GF-D8 (cell line): ENCODE measurements at places on chromosomes 16 and 17.

- no peak for DNase-seq
Observed at GRCh38 chr16:64174327-64174726, 947.5 kb downstream of the CDH11 start.

DNA sequence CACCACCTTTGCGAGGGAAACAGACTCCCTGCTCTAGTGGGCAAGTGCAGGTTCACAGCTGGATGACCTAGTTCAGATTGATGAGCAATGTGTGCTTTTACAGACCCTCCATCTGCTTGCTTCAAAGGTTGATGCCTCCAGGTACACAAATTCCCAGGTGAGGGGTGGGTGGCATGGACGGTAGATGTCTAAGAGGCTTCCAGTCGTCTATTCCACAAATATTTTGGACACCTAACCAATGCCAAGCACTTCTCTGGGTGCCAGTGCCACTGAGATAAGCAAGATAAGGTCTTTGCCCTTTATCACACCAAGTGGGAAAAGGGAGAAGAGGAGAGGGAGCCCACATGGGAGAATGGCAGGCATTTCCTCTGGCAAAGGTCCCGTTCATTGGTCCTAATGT lies 316.6 kb upstream of the CDH5 start:
- no peak for DNase-seq

DNA sequence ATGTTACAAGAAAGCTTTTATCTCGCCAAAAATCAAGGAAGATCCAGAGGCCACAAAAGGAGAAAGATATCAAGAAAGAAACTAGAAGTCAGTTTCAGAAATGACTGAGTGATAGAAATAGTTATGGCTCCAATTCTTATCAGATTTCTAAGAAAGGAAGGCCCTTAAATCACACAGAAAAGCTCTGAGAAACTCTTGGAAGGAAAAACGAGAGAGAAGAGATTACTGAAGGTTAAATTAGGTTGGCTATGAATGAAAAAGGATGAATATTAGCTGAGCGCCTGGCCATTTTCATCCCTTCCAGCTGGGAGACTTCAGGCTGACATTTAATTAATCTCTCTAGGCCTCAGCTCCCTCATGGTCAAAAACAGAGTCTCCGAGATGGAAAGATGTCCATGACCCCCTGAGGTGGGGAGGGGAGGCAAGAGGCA lies 72.3 kb downstream of the CYTH1 start:
- no peak for DNase-seq

DNA sequence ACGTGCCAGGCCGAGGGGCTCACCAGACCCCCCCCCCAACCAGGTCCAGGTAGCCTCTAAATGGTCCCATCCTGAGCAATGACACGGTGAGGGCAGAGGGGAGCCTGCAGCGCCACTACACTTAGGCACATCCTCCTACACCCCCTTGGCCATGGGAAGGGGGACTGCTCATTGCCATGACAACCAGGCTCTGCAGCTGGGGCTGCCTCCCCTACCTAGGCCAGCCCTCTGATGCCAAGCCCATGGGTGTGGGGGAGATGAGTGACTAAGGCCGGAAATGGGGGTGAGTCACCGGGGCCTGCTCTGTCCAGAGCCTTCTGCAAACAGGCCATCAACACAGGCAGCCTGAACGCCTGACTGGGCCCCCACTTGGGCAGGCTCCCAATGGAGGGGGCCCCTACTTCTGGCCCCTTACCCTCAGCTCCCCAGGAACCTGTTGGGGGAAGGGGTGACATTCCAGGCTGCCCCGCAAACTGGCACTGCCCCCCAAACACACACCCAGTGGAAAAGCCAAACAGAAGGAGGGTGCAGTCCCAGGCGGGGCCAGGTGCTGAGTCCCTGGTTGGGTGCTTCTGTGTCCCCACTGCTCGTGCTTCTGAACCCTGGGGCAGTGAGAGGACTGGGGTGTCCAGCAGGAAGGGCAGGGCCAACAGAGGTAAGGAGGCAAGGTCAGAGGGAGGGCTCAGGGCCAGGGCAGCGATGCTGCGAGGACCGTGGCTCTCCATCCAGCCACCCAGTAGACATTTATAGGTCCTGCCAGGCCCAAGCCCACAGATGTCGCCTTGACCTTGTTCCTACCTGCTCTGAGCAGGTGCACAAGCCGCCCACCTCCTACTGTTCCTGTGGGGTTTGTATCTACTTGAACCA lies 8.2 kb downstream of the PLCD3 start:
- DNase-seq = peak; percentile 51

DNA sequence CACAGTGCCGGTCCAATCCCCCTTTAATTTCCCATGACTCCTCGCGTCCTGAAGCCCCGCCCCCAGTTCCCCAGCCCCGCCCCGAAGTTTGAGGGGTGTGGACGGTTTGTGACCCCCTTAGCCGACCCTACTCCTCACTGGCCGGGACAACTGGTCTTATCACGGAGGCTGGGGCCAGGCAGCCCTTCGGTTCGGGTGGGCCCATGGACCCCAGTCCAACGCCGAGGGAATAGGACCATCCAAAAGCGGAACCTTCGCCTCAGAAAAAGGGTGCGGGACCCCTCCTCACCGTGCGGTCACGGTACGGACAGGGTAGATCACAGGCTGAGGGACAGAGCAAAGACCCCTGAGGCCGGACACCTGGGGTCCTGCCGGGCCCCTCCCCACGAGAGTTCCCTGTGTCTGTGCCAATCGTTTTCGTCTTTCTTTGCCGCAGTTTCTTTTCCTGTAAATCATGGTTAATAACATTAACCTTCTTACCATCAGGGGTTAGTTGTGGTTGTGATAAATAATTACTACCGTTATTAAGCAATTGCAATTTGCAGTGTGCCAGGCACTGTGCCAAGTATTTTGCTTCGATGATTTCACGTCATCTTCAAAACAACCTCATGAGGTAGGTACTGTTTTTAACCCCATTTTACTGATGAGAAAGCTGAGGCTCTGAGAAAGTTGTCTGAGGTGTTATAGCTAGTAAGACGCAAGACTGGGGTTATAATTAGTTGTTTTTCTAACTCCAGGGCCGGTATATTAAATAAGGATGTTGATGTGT lies 543 bp downstream of the TMUB2 start:
- no peak for DNase-seq

GRCh38 chr17:10718547-10718946 lies 11.3 kb downstream of the TMEM220 start:
- DNase-seq = no peak

DNA sequence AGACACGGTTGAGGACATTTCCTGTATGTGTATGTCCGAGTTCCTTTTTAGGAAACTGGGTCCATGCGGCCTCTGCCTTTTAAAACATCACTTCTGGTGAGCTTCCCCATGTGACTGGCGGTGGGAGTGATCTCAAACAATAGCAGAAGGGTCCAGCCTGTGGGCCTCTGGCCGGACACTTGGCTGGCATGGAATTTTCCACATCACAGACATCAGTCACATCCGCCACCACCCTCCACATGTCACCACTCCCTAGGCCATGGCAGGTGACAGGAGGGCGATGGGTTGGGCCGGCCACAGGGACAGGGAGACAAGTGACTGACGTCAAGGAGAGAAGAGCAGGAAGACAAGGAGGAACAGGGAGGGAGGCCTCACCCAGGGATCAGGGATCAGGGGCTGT lies 83.7 kb downstream of the DNAH17 start:
- no peak for DNase-seq

GRCh38 chr16:59645194-59645593 lies 911.1 kb upstream of the GOT2 start:
- no peak for DNase-seq

DNA sequence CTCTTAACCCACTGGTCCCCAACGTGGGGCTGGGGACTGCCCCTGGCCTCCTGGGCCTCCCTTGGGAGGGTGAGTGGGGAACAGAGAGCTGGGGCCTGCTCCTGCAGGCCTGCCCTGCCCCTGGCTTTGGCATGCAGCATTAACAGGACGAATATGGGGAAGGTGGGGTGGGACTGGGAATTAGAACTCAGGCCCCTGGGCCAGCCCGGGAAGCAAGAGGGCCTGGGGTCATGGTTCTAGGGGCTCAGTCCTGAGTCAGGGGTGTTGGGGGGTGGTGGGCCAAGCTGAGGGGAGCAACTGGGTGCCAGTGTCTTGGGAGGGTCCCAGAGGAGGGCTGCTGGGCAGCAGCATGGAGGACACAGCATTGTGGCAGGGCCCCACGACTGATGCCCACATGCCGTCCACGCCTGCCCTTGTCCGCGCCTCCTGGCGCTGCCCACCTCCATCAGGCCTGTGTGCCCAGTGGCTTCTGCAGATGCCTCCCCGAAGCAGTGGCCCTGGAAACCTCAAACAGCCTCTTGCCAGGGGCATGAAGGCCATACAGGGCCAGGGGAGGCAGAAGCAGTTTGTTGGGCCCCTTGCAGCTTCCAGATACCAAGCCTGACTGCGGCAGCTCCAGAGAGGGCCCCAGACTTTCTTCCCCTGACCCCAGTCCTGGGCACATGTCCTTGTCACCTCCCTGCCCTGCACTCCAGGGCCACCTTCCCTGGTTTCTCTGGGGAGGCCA lies 4.8 kb downstream of the MAP2K3 start:
- DNase-seq = no peak

GRCh38 chr16:25020112-25020631 lies 5.0 kb upstream of the ARHGAP17 start:
- DNase-seq = no peak
